Forelimb muscle (tissue), 1 donor: ENCODE measurements at places on chromosomes 2 and 18.

- DNase-seq: no peak
Measured at GRCh38 chr2:168801961-168802858, at the start of gene NOSTRIN. NOSTRIN (plus strand) TSS chr2:168802637; CDS start chr2:168802647, 10 bp downstream.

DNA sequence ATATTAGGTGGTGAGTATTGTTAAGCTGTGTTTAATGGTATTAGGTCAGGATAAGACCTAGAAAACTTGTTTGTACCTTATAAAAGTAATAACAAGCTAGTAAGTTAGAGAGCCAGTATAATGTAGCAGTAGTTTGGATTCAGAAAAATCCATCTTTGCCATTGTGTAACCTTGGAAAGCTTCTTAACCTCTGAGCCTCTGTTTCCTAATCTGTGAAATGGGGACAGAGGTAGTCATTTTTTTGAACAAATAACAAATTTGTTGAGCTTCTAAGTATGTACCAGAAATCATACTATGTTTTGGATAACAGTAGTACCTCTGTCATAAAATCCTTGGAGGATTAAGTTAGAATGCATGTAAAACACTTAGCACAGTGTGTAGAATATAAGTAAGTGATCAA, 12.5 kb downstream of the GLS start:
- no peak for DNase-seq

- DNase-seq: no peak
Measured at GRCh38 chr2:15986068-15986560, 45.8 kb downstream of the MYCN start.

GRCh38 chr18:11850821-11851145, 430 bp upstream of the CHMP1B start:
- peak; percentile 71 for DNase-seq

- DNase-seq: no peak
Measured at GRCh38 chr2:215361211-215361875, 49.5 kb downstream of the ATIC start.

DNA sequence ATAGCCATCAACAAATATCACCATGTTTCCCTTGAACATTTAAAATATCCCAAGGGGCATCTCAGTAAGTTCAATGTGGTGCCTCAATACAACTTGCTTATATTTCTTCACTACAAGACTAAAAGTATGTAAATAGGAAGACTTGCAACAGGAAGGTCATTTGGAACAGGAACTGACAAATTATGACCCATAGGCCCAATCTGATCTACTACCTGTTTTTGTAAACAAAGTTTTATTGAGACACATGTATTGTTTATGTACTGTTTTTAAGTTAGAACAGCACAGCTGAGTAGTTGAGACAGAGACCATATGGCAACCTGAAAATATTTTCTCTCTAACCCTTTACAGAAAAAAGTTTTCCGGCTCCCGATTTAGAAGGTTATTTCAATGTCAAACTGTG, 154.8 kb upstream of the TFPI start:
- no peak for DNase-seq

GRCh38 chr2:39595116-39595515, 70.6 kb upstream of the TMEM178A start:
- no peak for DNase-seq

- no peak for DNase-seq
Measured at GRCh38 chr2:218290316-218291261, 1.7 kb downstream of the TMBIM1 start.

- no peak for DNase-seq
Measured at GRCh38 chr2:18118703-18119102, 240.2 kb downstream of the KCNS3 start.

DNA sequence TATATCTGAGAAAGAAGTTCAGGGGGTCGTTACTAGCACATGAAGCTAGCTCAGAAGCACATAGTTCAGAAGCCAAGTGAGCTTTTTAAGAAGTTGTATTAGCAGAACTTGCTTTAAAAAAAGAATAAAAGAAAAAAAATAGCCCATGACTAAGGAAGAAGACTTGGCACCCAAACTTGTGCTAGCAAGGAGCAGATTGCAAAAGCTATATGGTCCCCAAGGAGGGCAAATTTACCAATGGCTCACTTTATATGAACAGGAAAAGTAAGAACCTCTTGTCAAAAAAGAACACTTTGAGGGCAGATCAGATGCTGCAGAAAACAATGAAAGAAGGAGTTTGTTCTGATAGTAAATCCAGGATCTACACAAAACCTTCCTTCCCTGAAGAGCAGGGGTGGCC, 486.5 kb upstream of the ACVR2A start:
- no peak for DNase-seq

- no peak for DNase-seq
Measured at GRCh38 chr2:226601881-226602662, 197.5 kb downstream of the IRS1 start.

DNA sequence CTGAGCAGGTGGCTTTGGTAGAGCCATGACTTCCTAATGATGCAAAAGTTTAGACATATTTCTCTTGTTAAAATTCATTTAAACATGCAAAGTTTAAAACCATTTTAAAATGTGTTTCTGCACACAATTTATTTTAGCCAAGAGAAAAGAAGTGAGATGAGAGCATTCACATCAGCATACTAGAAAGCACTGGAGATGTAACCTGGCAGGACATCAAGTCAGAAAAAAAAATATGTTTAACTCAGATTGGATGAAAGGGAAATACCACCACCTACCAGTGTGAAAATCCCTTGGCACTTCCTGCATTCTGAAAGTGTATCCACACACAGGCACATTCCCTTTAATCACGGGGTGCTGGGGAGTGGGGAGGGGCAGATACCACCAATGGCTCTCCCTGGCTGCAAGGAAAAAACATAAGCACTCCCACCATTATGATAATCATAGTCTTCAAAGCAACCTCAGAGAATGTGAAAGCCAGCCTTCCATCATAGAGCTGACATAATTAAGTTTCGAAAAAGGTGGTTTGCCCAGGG, 25.0 kb downstream of the DNER start:
- DNase-seq: no peak

- no peak for DNase-seq
Measured at GRCh38 chr2:215435280-215435869, 493 bp downstream of the FN1 start.

- no peak for DNase-seq
Measured at GRCh38 chr2:120254178-120254577, 1.5 kb downstream of the RALB start.

DNA sequence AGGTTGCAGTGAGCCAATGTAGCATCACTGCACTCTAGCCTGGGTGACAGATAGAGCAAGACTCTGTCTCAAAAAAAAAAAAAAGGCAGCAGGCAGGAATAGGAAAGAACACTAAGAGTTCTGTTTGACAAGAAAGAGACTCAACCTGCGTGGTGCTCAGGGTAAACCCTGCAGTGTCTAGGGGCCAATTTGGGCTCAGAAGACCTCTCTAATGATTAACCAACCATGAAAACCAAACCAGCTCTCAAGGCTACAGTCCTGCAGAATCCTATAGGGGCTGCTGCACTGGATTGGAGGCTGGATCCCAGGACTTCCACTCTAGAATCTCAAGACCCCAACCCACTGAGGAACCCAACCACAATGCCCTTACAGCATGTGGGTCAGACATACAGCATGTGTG, 2.4 kb downstream of the TRABD2A start:
- DNase-seq: no peak
